HAP-1 (cell line): ENCODE measurements at places on chromosomes 13 and 19.

DNA sequence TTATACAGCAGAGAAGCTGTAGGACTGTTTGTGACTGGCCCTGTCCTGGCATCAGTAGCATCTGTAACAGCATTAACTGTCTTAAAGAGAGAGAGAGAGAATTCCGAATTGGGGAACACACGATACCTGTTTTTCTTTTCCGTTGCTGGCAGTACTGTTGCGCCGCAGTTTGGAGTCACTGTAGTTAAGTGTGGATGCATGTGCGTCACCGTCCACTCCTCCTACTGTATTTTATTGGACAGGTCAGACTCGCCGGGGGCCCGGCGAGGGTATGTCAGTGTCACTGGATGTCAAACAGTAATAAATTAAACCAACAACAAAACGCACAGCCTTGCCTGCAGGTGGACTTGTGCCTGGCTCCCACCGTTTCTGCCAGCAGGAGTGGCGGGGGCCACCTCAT is 27.3 kb upstream of the LDLR start:
- no peak for DNase-seq

GRCh38 chr19:3467437-3468198 is 12.7 kb downstream of the SMIM24 start:
- DNase-seq: no peak

DNA sequence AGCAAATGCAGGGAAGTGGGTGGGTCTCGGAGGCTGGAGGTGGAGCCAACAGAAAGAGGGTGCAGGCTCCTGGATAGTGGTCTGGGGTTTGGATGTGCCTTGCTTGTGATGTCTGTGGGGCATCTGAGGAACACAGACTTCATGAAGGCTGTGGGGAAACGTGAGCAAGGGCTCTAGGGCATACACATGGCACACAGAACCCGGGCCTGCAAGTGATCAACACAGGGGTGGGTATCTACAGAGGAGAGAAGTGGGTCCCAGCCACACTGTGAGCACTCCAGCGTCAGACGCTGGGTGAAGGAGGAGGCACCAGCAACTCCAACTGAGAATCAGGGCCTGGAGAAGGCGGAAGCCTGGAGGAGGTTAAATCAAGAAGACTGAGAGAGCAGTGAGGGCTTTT is 5.4 kb upstream of the UBE2M start:
- DNase-seq: no peak

DNA sequence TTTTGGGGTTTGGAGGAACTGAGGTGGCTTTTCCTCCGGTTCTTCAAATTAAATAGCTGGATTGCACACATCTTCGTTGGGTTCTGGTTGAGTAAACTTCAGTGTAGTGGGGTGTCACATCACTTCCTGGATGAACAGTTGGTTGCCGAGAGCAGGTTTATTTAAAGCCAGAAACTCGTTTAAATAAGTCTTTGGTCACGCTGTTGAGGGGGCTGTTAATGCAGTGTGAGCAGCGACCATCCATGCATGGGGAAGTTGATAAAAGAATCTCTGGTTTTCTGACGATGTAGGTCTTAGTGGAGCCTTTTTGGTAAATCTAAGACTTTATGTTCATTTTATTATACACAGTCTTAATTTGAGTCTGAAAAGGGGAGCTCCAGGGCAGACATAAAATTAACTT is 351.2 kb upstream of the ARGLU1 start:
- no peak for DNase-seq

GRCh38 chr19:18286973-18287635 is 5.7 kb upstream of the JUND start:
- DNase-seq: no peak

DNA sequence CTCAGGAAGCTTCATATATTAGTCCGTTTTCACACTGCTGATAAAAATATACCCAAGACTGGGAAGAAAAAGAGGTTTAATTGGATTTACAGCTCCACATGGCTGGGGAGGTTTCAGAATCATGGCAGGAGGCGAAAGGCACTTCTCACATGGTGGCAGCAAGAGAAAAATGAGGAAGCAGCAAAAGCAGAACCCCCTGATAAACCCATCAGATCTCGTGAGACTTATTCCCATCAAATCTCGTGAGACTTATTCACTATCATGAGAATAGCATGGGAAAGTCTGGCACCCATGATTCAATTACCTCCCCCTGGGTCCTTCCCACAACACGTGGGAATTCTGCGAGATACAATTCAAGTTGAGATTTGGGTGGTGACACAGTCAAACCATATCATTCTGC is 23.1 kb downstream of the FLT3 start:
- DNase-seq: no peak

DNA sequence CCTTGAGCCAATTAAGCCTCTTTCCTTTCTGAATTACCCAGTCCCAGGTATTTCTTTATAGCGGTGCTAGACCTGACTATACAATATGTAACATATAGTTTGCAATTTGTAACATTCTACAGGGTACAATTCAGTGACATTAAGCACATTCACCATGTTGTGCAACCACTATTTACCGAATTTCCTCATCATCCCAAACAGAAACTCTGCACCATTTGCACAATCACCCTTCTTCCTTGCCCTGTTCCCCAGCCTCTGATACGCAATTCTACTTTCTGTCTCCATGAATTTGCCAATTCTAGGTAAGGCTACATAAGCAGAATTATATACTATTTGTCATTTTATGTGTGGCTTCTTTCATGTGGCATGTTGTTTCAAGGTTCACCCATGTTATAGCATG is 13.7 kb upstream of the SIGLEC10 start:
- DNase-seq: no peak

DNA sequence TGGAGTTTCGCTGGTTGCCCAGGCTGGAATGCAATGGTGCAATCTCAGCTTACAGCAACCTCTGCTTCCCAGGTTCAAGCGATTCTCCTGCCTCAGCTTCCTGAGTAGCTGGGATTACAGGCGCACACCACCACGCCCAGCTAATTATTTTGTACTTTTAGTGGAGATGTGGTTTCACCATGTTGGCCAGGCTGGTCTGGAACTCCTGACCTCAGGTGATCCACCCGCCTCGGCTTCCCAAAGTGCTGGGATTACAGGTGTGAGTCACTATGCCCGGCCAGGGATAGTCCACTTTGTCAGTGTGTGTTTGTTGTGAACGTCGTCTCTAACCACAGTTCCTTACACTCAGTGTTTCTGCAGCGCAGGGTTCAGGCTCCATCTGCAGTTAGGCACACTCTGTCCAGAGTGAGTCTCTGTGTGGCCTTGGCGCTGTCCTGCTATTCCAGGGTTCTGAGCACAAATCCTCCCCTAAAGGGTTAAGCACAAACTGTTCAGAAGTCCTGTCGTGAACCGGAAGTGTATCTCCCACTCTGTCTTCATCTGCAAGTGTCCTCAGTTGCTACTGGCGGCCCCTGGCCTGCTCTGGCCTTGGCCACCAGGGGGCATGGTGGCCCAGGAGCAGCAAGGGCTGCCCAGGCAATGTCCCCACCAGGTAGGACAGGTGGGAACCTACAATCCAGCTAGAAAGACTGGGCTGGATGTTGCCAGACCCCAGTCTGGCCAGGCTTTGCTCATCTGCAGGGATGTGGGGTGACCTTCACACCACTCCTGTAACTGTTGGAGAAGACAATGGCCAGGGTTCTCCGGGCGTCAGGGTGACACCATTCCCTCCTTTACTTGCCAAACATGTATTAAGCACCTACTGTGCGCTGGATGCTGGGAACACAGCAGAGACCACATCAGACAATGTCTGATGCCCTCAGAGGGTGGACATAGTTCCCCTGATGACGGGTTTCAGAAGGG is 38.8 kb upstream of the GATAD2A start:
- peak; percentile 85 for DNase-seq

GRCh38 chr19:55383279-55384130 is 587 bp downstream of the TMEM238 start:
- DNase-seq: peak; percentile 76

DNA sequence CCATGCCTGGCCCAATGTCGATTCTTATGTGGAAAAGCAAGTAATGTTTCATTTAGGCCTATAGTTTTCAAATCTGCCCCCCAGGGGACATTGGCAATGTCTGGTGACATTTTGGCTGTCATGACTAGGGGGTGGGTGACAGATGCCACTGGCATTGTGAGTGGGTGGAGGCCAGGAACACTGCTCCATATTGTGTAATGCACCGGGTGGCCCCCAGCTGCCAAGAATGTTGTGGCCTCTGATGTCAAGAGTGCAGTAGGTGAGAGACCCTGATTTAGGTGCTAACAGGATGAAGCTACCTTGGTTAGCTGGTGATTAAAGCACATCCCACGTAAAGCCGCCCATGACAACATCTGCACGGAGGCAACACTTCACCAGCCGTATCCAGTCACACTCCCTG is 10.8 kb downstream of the C19orf44 start:
- no peak for DNase-seq

- no peak for DNase-seq
Measured at GRCh38 chr19:1163283-1163933, 10.7 kb downstream of the SBNO2 start.
